C1 segment of cervical spinal cord (tissue), 14 donors: ENCODE measurements at places on chromosomes 3 and 15.

DNA sequence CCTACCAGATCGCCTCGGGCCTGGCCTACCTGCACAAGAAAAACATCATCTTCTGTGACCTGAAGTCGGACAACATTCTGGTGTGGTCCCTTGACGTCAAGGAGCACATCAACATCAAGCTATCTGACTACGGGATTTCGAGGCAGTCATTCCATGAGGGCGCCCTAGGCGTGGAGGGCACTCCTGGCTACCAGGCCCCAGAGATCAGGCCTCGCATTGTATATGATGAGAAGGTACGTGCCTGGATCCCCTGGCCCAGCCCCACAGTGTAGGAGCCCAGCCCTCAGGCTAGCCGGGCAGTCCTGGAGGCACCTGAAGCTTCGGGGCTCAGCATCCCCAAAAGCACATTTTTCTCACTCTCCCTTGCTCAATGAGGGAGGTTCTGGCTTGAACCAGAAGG, 135.8 kb downstream of the LRRK1 start:
- DNase-seq: no peak

- DNase-seq: no peak
Observed at GRCh38 chr15:96893159-96893906, 562.8 kb downstream of the NR2F2 start.

GRCh38 chr3:134260987-134261386, 10.3 kb upstream of the RYK start:
- DNase-seq: no peak

DNA sequence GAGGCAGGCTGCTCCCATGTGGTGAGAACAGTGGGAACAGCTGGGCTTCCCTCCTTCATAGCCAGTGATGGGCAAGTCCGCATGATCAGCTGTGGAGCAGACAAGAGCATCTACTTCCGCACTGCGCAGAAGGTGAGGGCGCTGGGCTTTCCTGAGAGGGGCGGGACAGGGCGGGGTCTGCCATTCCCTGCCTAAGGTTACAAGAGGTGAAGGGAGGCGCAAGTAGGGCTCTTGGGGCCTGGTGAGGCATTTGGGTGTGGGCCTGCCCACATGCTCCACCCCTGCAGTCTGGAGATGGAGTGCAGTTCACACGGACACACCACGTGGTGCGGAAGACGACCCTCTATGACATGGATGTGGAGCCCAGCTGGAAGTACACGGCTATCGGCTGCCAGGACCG, 10.6 kb upstream of the JMJD7 start:
- DNase-seq: no peak

DNA sequence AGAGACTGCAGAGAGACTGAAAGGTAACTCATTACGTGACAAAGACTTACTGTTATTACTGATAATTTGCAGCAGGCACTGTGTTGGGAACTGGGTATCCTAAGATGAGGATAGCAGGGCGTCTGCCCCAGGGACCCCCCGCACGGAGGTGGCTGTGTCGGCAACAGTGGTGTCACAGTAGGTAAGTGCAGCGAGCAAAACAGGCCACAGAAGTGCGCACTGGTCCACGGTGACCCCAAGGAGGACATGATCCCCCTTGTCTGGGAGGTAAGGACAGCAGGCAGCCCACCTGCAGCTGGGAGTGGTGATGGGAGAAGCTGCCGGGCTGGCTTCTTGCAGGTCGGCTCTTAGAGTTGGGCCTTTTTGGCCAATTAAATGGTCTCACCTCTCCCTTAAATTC, 82.9 kb downstream of the FAM43A start:
- no peak for DNase-seq

DNA sequence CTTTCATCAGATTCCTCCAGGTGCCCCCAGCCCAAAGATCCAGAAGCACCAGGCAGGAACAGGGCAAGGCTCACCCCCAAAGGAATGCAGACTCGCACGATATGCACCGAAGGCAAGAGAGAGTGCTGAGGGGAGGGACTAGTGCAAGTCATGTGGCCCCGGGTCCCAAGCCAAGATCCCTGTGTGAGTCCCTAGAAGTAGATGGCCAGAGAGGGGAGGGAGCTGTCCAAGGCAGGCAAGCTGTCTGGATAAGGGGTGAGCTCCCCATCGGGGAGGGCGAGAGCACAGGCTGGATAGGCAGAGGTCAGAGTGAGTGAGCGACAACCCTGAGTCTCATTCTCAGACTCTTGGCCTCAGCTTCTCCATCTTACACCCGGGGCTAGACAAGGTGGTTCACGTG, 171.5 kb upstream of the LINGO1 start:
- no peak for DNase-seq

DNA sequence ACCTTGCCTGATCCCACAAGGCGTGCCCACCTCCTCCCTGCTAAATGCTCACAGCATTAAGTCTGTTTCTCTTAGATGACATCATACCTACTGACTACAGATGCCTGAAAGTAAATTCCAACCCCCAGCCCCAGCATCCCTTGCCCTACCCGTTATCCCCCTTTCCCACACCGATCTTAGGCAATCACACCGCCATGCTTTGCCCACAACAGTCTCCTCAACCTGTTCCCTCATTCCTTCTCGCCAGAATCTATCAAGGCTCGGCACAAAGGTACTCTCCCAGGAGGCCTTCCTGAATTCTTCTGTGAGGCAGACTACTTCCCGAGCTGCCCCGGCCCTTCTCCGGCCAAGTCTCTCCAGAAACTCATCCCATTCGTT, 789 bp upstream of the SEC61A1 start:
- no peak for DNase-seq

DNA sequence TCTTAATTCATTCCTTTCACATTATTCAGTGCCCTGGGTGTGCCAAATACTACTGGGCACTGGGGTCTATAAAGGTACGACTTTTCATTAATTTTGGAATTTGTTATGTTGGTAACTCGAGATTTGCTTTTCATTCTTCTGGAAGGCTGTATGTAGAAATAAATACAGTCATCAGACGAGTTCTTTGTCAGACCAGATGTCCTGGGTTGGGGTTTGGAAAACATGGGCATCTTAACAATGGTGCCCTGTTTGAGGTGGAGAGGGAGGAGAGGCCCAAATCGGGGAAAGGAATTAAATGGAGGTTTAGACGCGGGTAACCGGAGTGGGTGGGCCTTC, 662 bp upstream of the GLCE start:
- no peak for DNase-seq

DNA sequence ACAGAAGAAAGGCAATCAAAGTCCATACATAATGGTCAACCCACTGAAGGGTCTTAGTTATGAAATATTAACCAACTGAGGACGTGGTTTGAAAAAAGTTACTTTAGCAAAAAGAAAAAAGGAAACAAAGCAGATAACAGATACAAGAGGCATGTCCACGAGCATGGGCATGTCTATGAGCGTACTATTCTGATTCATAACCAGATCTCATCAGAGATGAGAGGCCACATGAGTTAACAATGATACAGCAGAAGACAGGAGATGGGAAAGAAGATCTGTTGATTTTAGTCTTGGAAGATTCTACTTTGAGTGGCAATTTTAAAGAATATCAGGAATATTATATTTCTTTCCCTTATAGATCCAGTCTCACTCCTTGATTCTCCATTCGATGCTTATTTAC, 262.9 kb upstream of the SLITRK3 start:
- no peak for DNase-seq

DNA sequence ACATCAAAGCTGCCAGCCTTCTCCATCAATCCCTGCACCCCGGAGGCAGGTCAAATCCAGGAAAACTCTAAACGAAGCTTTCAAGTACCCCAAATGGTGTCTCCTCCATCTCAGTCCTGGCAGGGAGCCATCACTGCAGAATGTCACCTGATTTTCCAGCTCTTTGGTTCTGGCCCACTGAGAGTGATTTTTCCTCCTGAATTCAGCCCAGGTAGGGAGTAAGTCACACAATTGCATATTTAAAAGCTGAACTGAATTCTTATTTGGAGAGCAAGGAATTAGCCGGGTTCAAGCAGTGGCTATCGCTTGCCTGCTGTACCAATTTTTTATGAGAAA, 5.3 kb downstream of the RFTN1 start:
- DNase-seq: no peak

GRCh38 chr3:55042591-55042990, 114.7 kb upstream of the LRTM1 start:
- no peak for DNase-seq

GRCh38 chr15:58627046-58627445, 122.5 kb downstream of the ADAM10 start:
- no peak for DNase-seq

DNA sequence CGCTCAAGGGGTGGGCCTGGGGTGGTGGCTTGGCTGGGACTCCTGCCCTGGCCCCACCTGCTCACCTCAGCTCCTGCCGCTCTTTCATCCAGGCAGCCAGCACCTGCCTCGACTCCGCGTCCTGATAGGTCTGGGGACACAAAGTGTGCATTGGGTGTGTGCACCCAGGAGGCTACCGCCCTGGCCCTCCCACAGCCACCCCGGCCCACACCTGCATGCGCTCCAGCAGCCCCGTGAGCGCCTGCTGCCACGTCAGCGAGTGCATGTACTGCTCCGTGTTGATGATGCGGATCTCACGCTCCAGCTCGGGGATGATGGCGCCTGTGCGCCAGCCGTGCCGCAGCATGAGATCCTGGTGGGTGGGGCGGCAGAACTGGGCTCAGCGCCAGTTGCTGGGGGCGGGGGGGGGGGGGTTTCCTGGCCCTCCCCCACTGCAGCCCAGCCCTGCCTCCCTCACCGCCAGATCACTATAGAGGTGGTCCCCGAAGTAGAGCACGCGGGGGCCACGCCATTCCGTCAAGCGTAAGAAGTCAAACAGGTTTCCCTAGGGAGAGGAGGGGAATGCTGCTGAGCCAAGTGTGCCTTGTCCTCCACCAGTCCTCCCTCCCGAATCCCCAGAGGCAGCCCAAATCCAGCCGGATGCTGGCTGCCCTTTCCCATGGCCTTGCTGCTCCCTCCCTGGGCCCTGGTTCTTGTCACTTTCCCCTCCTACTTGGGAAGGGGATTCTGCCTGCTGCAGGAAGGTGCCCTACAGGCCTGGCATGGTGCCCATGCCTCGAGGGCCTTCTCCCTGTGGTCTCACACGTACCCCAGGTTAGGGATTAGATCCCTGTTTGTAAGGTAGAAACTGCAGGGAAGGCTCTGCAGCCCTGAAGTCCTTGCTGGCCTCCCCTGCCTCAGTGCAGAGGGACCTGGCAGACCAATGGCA, 8.6 kb downstream of the NT5DC2 start:
- DNase-seq: no peak

- DNase-seq: no peak
Observed at GRCh38 chr3:15805756-15806266, 8.0 kb upstream of the ANKRD28 start.

- no peak for DNase-seq
Observed at GRCh38 chr3:139450159-139450558, 26.2 kb downstream of the RBP2 start.

DNA sequence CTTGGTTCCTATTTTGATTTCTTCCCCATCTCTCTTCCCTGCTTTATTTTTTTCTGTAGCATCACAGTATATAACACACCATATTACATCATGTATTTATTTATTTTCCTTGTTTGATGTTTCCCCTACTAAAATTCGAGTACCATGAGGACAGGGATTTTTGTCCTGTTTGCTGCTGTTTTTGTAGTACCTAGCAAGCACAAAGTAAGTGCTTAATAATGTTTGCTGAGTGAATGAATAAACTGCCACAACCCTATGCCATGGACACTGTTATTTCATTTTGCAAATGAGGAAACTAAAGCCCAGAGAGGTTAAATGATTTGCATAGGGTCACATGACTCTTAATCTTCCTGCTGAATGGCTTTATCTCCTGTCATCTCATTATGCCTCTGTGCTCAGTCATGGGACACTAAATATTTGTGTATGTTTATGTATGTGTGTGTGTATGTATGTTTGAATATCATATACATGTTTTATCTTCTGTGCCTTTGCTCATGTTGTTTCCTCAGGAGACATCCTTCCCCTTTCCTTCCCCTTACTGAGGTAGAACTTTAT, 26.1 kb upstream of the MGA start:
- DNase-seq: no peak

DNA sequence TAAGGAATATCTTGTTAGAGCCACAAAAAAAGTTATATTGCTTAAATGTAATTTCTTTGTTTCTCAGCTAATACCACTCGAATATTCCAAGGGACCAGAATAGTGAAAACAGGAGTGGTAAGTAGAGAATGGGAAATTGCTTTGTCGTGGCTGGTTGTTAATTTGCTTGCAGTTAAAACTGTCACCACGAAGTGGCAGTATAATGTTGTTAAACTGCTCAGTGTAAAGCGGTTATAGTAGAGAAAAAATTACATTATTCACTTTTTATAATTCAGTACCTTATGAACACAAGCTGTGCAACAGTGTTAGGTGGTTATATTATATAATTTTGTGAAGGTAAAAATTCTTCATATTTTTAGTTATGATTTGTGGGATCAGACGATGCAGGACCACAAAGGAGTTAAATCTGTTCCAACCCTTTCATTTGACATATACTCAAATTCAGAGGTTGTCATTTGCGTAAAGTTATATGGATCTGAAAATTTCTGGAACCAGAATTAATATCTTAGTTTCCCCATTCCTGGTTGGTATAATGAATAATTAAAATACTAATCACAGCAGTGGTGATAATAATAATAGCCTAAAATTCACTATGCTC, 171.8 kb downstream of the FEZF2 start:
- DNase-seq: no peak

DNA sequence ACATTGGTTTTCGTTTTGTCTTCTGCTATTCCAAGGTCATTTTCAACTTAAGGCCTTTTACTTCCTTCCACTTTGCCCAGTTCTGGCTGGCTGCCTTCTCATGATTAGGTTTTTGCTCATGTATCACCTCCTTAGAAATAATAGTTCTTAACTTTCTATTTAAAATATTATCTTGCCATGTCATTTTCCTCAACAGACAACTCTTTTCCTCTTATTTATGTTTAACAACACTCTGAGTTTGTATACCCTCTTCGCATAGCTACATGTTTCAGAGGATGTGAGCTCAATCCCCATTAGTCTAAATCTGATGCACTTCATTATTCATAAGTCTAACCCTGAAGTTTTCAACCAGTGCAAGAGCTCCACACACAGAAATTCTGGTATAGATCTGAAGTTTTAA, 299.1 kb downstream of the BCHE start:
- DNase-seq: no peak

GRCh38 chr15:71151081-71151480, 35.8 kb downstream of the THSD4 start:
- no peak for DNase-seq

DNA sequence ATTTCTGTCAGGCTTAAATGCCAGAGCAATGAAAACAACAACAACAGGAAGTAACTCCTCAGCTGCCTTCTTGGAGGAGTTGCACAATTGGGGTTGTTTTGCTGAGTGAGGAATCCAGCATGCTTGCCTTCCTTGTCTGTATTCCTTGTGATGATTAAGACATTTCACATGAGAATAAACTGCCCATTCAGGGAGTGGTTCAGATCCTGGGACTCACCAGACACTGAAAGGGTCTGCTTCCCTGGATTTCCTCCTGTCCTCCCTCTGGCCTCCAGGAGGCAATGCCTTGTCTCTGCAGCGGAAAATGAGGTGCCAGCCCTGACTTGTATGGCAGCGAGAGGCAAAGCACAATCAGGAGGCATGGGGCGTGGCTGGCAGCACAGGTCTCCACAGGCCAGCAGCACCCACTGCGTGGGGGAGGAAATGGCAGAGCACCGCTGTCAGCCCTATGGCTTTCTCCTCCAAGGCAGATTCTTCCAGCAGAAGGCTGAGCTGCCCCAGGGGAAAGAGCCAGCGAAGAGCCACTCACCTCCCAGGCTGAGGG, 41.5 kb downstream of the RBP2 start:
- no peak for DNase-seq
